LHCN-M2 (cell line): ENCODE measurements at places on chromosomes 4 and X. TPM values are rescaled to one million over a fixed set of nuclear protein-coding genes. Genes with fewer than 3 reads are reported as not detected.

DNA sequence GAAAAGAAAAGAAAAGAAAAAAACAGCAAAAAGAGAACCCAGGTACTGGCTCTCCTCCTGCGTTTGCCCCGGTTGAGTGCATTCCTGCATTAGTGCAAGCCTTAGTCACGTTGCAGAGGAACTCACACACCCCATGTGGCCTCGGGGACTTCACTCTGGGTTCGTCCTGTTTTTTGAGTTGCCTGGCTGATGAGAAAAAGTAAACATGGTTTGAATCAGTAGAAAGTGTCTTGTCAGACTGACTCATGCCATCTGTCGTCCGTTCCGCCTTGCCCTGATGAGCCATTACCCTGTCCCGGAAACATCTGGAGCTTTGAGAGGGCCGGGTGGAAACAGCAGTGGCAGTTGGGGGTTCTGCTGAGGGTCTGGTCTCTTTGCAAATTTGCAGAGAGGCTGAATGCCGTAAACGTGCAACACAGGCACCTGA is 16.3 kb downstream of the CD99 start:
- peak; percentile 97 for DNase-seq

The RENBP gene
- 0.40 TPM in 1 of 2 replicates, not detected in the other for total RNA-seq

- DNase-seq, result no peak
These were observed 68.7 kb downstream of the WFS1 start for GRCh38 chr4:6338175-6338950.

DNA sequence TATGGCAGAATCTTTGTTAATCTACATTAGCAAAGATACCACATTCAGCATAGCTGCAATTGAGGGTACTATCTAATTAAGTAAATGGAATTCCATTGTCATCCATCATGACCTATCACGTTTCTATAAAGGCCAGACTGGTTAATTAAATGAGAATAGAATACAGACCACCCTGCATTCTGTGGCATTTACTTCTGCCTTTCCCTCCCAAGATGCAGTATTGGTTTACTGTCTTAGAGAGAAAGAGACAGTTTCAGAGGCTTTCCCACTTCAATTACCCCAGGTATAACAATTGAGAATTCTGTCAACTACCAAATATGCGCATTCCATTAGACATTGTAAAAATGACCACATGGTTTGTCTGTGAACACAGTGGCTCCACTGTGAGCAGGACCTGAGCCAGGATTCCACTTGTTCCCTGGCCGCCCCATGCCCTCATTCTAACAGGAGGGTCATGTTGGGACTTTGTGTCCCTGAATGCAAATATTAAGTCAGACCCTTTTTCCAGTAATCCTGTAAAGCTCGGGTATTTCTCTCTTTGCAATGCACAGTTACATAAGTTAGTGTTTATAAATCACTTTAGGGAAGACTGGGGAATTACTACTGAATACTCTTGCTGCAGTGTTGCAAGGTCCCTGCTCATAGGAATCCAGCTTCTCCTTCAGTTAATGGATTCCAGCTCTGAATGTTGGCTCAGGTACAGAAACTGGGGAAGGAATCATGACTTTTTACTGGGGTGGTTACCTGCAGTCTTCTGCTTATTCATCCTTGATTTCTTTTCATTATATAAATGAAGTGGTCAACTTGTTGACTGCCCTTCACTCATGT is 261.0 kb downstream of the PDGFC start:
- no peak for DNase-seq

GRCh38 chr4:133592106-133592505 is 443.0 kb downstream of the PCDH10 start:
- DNase-seq, result no peak

The TMSB15A gene
- 14.5 and 20.8 TPM in 2 replicates for total RNA-seq

GRCh38 chr4:8332038-8332857 is 62.7 kb downstream of the HTRA3 start:
- no peak for DNase-seq

DNA sequence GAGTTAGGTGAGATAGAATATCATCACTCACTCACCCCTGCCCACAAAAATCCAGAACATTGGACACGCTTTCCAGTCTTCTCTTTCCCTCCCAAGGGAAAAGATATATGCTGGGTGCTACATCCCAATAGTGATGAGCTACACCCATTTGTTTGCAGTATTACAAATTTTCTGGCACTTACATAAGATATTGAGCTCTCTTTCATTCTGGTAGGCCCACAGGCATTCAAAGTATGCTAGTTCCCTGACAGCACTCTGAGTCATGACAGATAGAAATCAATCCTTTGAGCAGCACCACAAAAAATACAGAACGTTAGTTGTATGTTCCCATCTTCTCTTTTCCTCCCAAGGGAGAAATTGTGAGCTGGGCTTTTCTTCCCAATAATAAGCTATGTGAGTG is 477.6 kb upstream of the GRID2 start:
- DNase-seq, result peak; percentile 3

DNA sequence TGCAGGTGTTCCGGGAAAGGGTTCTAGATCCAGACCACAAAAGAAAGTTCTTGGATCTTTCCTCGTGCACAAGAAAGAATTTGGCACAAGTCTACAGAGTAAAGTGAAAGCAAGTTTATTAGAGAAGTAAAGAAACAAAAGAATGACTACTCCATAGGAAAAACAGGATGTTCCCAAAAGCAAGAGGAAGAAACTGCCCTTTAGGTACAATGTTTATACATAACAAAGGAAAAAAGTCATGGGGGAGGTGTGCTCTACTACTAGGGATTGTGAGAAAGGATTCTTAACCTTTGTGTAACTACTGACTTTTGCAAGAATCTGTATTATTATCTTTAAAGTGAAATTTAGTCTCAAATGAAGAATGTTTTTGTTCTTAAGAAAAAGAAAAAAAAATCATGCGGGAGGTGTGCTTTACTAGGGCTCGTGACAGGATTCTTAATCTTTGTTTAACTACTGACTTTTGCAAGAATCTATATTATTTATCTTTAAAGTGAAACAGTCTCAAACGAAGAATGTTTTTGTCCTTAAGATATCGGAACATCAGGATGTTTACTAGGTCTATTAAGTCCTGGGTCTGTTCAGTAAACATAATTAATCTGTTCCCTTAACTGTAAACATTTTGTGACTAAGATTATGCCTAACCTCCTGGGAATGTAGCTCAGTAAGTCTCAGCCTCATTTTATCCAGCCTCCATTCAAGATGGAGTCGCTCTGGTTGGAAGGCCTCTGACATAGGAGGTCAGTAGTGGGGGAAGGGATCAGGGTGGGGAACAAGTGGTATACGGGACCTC is 110.4 kb upstream of the BEND4 start:
- DNase-seq, result no peak

GRCh38 chrX:45070116-45071007 is 130.3 kb downstream of the DIPK2B start:
- DNase-seq, result peak; percentile 50

GRCh38 chrX:153725039-153725831 is 579 bp downstream of the ABCD1 start:
- DNase-seq, result no peak

The MAGEB17 gene
- 0.13 TPM in 1 of 2 replicates, not detected in the other for total RNA-seq

The GAGE12H gene
- total RNA-seq, result not detected in 2 replicates

- no peak for DNase-seq
These were observed 993.6 kb downstream of the ADGRL3 start for GRCh38 chr4:62193761-62194160.
